ENCODE measurements at places on chromosomes 16 and 17. TPM values are rescaled to one million over a fixed set of nuclear protein-coding genes. Genes with fewer than 3 reads are reported as not detected.

The NAA38 gene
- 51.9 TPM for total RNA-seq

The CMTR2 gene
- total RNA-seq, result 28.4 TPM

The GJD3 gene
- total RNA-seq, result 3.8 TPM

The CMTM1 gene
- total RNA-seq, result 2.0 TPM

Data from smooth muscle cell of trachea (primary cell).